Left renal pelvis (tissue), 4 donors: ENCODE measurements at places on chromosomes 3 and 15.

DNA sequence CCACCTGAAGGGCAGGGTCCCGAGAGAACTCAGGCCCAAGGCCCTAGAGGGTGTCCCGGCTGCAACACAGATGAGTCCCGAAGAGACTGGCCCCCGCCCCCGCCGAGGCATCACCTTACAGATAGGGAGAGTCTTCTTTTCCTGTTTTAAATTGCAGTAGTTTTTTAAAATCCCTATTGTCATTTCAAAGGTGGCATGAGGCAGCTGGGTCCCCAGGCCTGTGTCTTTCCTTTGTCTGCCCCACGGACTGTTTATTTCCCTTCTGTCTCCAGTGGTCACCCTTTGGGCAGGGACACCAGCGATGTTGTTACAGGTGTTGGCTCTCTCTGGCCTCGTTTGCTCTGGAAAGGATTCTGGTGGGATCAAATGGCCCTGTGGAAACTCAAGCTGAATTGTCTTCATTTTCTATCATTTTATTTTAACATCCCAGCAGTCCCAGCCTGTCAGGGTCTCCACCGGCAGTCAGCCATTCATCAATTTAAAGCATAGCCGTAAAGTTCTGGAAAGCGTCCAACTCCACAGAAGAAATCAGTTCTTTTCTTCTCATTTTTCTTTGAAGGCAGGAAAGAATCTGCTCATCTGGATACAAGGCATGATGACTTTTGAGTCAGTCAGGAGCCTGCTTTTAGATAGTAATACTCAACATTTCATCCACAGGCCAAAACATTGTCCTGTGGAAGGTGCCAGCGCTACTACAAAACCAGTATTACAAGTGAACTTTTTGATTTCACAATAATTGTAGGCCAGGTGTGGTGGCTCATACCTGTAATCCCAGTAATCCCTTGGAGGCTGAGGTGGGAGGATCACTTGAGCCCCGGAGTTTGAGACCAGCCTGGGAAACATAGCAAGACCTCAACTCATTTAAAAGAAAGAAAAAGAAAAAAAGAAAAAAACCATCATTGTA is 96.2 kb downstream of the HES1 start:
- DNase-seq, result no peak

DNA sequence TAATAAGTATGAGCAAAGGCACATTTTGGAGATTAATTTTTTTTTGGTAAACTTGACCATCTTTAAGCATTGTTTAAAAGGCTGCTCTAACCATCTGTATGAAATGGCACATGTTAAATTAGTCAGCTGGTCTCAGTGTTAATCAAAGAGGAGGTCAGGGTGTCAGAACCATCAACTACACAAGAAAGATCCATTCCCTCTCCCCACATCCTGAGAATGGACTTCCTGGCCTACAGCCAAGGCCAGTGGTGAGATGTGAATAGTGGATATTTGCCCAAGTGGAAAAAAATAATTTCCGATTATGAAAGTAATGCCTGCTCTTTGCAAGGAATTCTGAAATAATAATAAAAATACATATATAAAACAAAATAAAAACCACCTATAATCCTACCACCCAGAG is 641.7 kb downstream of the NR2F2 start:
- DNase-seq, result no peak

DNA sequence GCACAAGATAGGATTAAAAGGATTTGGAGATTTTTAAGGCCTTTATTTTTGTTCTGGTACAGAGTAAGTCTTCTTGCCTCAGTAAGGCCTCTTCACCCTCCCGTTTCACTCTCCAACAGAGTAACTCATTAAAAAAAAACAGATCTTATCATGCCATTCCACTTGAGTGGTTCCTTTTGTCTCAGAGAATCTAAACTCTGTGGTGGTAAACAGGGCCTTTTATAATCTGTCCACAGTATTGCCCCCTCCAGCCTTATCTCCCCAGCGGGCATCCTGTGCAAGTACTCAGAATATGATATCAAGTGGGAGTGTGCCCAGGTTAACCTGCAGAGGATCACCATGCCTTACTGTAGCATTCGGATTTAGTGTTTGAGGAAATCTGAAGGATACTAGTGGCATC is 20.3 kb upstream of the ATOSA start:
- DNase-seq, result no peak

DNA sequence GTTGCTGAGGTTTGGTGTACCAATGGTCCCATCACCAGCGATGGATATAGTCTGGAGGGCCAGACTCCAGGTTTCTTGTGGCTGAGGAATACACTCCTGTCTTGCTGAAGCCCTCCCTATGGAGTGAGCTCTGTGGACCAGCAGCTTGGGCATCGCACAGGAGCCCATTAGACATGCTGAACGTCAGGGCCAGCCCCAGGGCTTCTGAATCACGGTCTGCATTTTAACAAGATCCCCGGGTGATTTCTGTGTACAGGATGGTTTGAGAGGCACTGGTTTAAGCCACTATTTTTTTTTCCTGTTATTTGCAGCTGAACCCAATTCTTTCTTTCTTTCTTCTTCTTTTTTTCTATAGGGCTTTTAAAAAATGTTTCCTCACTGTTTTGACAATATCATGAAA is 69.5 kb upstream of the XCR1 start:
- DNase-seq, result no peak

DNA sequence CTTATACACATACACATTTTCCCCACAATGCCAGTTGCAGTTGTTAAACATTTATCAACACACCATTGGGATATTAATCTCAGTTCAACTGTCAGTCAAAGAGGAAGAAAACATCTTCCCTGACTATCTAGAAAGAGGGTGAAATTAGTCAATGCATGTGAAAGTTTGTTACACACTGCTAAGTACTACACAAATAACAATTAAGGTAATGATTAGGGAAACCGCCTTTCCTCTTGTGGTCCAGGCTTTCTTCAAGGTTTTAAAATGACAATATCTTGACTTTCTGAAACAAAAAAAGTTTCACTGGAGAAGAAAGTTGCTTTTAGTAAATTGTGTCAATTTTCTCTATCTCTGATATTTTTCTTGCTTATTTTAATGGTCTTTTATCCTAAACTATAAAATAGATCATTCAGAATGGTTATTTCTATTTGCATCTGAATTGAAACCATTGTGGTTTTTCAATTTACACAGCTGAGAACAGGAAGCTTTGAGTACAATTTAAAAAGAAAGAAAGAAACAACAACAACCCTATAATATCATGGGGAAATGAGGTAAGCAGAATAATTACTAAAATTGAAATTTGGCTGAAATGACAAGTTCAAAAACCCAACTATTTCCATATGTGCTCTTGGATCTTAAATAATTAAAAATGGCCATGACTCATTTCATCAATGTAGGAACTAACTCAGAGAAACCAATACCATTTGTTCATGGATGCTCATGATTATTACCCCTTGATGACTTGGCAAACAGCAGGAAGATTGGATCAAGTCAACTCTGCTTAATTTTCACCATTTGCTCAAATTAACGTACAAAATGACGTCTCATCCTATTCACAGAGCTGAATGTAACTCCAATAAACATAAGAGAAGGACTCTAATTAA is 31.7 kb downstream of the GPR149 start:
- no peak for DNase-seq

GRCh38 chr3:71421475-71421819 is 162.1 kb downstream of the FOXP1 start:
- no peak for DNase-seq

DNA sequence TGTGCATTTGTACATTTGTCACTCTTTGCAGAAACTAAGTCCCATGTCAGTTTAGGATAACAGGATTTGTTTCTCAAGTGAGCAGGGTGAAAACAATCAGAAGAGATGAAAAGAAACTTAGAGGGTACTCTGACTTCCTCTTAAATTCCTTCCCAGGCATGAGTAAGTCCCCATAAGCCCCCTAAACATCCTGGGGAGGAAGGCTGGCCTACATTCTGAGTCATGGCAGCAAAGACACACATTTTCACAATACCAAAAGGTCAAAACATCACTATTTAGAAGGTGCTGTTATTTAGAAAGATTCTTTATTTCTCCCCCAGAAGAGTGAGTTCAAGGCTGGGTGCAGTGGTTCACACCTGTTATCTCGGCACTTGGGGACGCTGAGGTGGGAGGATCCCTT is 7.6 kb upstream of the FOXP1 start:
- no peak for DNase-seq

DNA sequence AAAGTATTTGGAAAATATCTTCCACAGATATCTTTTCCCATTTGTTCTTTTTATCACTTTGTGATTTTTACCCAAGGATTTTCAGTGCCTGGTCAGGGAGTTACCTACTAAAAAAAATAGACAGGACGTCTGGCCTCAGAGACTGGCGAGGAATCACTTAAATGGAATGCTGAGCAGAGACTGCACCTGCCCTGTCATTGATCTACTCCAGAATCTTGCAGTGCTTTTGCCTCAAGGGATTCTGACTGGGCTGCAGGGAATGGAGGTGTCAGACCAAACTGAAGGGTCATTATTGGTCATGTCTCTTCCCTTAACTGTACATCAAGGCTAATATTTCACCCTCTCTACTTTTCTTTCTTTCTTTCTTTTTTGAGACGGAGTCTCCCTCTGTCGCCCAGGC is 12.1 kb upstream of the RYR3 start:
- DNase-seq, result no peak

- no peak for DNase-seq
Observed at GRCh38 chr3:149388001-149388440, 10.6 kb upstream of the TM4SF1 start.

GRCh38 chr15:76866008-76866407 is 39.1 kb downstream of the SCAPER start:
- DNase-seq, result no peak

DNA sequence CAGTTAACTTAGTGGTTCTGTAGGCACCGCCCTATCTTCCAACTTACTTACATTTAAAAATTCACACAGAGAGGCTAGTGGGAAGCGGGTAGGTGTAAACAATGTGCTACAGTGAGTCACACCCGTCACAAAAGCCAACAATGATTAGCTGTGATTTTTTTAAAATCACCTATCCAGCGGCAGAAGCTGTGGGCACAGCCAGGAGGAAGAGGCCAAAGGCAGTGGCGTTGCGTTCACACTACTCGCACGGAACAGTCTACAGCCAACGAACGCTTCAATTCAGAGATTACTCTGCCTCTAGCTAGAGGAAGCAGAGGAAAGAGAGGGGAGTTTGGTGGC is 2.5 kb upstream of the NLGN1 start:
- no peak for DNase-seq

DNA sequence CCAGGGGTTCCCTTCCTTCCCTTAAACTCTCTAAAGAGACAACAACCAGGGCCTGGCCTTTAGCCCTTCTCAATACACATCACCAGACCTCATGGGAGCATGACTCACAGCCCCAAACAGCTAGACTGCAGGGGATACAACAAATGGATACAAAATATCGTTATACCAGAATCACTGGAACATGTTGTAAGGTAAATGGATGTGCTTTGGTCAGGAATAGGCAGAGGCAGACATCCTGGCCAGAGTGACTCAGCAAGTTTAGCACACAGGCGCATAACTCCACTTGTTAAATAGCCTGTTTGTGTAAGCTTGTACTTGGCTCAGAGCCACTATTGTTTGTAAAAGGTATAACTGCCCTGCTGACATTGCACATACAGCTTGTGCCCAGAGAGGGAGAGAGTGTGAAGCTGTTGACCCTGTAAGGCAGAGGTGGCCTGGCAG is 18.3 kb downstream of the TMED3 start:
- no peak for DNase-seq

DNA sequence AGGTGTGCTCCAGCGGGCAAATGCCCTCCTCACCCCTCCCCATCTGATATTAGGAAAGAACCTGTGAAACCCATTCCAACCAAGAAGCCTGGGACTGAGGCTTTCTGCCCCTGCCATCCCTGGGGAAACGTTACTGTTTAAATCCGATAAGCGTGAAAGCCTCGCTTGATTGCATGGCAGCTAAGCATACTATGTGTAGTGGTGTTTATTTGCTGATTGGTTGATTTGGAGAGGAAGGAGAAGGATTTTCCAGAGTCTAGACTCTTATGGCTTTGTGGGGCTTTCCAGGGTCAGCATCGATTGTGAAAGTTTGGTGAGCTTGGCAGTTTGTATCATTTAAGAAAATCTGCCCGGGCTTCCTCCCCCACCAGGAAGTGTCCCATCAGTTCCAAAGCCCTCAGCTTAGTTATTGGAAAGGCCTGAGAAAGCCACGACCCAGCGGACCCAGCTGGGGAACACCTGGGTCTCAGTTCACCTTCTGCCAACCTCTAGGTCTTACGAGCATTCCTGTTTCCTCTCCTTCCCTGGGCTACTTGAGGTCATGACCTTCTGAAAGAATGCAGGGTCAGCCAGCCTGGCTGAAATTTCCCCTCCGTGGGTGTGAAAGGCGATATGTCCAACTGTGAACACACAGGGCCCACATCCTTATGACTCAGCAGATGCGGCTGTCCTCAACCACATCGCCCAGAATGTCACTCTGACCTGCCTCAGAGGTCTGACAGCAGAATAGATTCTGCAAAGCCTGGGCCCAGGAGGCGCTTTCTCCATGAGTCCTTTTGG is 62.8 kb upstream of the HERC1 start:
- DNase-seq, result no peak

DNA sequence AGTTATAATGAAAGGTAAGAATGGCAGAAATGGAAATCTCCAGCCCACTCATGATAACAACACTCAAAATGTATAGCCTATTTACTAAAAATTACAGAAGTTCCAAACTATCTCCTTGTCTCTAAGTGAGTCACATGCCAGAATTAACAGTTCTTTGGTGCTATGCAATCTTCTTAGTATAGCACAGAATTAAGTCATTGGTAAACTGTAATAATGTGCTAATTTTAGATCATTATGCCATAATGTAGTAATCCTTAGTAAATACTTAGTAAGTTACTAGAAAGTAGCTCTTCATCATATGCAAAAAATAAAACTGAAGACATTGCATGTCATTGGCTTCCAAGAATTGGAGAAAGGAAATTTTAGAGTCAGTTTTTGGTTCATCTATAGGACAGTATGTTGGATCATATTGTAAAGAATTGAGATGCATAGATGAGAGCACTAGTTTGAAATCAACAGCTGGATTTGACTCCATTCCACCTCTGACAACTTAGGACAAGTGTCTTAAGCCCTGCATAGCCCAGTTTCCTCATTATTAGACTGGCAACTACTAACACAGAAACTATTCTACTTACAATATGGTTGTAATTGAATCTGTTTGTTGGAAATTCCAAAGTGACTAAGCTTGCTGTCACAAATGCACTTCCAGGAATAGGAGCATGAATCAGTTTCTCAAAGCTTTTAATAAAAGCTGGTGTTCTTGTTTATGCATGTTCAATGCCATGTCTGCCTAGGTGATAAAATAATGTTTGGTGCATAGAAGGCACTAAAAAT is 40.1 kb upstream of the CD47 start:
- no peak for DNase-seq

DNA sequence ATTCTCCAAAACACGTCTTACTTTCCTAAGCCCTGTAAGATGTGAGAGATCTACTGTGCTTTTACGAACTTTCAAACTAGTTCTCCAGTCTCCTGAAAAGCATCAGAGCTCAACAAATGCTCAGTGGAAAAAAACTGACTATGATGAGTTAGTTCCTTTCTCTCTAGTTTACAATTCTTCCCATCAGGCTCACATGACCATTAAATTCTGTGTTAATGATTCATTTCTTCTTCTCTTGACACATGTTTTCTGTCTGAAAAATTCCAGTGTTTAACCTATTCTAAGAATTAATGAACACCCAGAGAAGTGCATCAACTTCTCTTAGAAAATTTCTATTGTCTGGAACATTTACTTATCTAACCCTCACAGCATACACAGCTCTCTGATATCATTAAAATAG is 844.3 kb downstream of the SI start:
- no peak for DNase-seq
